Thoracic aorta (tissue), 2 donors: ENCODE measurements at places on chromosomes 2 and 18.

GRCh38 chr2:154952346-154952980 is 254.0 kb downstream of the KCNJ3 start:
- DNase-seq = no peak

- no peak for DNase-seq
These were observed 1.2 kb downstream of the BCL11A start for GRCh38 chr2:60552078-60552850.

- peak; percentile 32 for DNase-seq
These were observed 47.7 kb downstream of the OSBPL6 start for GRCh38 chr2:178241844-178242551.

DNA sequence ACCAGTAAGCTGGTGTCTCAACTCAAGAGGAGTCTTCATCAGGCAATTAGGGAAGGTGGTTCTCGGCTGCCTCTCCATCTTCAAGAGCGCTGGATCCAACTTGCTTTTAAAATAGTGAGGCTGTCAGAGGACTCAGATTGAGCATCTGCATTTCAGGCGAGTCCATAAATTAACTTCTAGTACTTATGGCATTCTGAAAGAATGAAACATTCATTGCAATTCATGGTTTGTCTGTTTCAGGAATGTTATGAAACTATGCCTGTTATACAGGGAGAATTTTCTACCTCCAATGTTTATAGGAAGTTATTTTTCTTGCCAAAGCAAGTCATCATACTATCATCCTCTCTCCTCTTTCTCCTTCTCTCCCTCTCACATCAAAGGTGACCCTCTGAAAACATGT is 883.2 kb downstream of the SLC4A3 start:
- no peak for DNase-seq

DNA sequence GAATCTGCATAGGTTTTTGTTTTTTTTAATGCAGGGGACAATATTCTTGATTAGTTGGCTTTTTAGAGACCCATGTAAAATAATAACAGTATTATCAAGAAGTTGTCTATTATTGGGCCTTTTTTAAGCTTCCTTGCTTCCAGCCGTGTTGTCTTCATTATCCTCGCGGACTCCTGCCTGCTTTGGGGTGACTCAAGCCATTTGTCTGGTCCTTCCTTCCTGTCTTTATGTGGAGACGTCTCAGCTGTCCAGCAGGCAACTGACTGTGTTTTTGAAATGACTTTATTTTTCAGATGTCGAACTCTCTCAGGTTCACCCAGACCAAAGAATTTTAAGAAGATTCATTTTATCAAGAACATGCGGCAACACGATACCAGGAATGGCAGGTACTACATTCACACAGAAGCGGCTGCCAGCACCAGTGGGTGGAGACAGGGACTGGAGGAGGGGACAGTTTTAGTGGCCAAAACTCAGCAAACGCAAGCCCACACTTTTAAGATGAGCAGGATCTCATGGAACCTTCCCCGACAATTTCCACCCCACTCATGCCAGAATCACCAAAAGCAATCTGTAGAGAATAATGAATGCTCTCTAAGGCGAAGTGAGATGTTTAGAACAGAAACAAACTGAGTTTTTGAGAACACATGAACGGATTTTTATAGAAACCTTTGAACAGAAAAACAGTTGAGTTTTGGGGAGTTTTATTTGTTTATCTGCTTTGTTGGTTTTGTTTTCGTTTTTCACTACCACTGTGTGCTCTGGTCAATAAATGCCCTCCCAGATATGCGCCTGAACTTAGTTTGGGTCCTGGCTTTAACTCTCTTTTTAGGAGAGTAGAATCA is 59.1 kb downstream of the CABLES1 start:
- DNase-seq = no peak
